ENCODE measurements at places on chromosomes 2 and 18.

DNA sequence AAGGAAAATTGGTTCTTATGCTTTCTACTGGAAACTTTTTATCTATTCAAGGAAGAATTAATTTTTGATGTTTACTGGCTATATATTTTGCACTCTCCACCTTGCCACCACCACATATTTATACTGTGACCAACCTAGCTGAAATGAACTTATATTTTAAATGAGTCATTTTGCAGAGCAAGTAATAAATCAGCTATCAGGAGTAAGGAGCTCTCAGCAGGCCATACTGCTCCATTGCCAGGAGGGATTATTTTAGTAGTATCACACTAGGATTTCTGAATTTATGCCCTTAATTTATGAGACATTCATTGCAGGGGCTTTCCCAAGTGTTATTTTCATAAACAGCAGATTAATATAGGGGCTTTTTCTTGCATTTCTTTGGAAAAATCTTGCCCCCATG, 125.8 kb upstream of the CYP1B1 start:
- DNase-seq, result no peak

- no peak for DNase-seq
These were observed 97.5 kb downstream of the TMEM247 start for GRCh38 chr2:46576875-46577274.

DNA sequence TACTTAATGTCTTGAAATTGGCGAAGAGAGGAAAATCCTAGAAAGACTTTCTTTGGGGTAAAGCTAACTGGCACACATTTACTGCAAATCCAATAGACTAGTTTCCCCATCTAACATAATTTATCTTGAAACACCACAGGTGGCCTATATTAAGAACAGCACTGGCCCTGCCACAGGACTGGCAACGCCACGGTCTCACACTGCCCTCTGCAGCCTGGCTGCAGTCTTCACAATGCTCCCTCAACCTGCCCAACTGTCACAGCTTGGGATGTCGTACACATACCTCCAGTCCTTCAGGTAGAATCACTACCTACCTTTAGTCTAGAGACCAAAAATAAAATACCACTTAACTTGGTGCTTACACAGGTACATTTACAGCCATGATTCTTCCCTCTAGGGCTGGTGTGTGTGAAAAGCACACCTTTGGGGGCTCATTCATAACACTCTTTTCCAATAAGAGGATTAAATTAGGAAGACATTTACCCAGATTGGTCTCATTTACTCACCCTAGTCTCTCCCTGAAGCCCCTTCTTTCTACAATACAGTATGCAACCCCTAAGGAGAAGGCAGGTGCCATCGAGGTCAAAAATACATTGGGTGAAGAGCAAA, 222.2 kb downstream of the C1D start:
- DNase-seq, result peak; percentile 61

GRCh38 chr2:212649646-212650045, 111.0 kb upstream of the ERBB4 start:
- DNase-seq, result no peak

DNA sequence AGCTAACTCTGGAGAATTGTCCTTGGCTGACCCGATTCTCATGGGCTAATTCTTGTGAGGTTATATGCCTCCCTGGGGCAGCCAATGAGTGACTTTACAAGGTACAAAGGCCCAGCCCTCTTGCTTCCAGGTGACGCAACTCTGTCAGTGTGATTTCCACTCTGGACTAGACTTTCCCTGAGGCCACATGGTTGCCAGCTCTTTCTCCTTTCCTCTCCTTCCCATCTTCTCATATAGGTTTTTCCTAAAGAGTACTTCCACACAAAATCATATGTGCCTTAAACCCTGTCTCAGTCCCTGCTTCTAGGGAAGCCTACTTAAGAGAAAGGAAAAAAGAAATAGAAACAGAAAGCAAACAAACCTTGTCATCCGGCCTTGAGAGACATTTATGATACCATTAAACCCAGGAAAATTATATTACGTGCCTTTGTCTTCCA, 226.2 kb upstream of the ZSWIM2 start:
- no peak for DNase-seq

Measured in NB4 (cell line).